ENCODE measurements at places on chromosomes 1 and 21. TPM values are rescaled to one million over a fixed set of nuclear protein-coding genes. Genes with fewer than 3 reads are reported as not detected.

PKLR gene
- total RNA-seq: 0.82 TPM

HSD11B1 gene
- total RNA-seq: 1.8 TPM

FBLIM1 gene
- 89.3 TPM for total RNA-seq

RAVER2 gene
- total RNA-seq: 9.4 TPM

LMOD1 gene
- total RNA-seq: 33.3 TPM

DNAJC6 gene
- total RNA-seq: 5.8 TPM

DNA sequence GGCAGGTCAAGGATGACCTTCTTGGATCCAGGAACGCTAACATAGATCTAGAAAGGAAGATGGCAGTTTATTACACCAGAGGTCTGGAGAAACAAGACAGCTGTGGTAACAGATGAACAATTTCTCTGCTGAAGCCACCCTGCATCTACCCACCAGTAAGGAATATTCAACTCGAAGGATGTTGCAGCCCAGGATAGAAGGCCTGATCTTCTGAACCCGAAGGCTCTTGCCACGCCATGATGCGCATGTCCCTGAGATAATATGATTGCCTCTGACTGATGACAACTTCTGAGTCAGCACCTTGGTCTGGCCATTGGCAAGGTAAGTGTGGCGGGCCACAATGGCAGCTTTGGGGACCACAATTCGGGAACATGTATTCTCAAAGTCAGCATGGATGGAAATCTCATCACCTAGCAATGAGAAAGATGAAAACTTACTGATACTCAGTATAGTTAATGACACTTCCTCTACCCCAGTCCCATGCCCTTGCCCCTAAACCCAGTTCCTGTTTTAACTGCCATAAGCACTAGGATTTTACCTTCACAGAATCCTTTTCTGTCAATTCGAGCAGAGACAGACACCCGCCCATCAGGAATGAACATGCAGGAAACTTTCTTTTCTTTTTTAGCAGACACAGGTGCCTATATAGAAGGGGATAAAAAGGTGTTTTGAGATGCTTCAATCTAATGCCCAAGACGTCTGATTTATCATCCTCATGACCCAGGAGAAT, 1.8 kb downstream of the TXNIP start:
- H3K27me3 ChIP-seq: no peaks in the 10 kb centered on the region
- H3K4me3 ChIP-seq: peak overlapping the region; percentile 90

- no peak overlapping the region for H3K27ac ChIP-seq
- no peaks in the 10 kb centered on the region for H3K27me3 ChIP-seq
- no peaks in the 10 kb centered on the region for H3K36me3 ChIP-seq
- DNase-seq: no peak
- no peak overlapping the region for H3K4me3 ChIP-seq
These were observed 35.5 kb downstream of the EPHA2 start for GRCh38 chr1:16120407-16120806.

- H3K4me3 ChIP-seq: no peak overlapping the region
- H3K36me3 ChIP-seq: no peaks in the 10 kb centered on the region
- no peaks in the 10 kb centered on the region for H3K4me1 ChIP-seq
- H3K27me3 ChIP-seq: no peaks in the 10 kb centered on the region
These were observed 105.4 kb upstream of the KCNK2 start for GRCh38 chr1:214977110-214977509.

PIGR gene
- total RNA-seq: 841 TPM

All from kidney (tissue), 22 donors.